Heart left ventricle (tissue), 16 donors: ENCODE measurements at places on chromosomes 4 and X.

DNA sequence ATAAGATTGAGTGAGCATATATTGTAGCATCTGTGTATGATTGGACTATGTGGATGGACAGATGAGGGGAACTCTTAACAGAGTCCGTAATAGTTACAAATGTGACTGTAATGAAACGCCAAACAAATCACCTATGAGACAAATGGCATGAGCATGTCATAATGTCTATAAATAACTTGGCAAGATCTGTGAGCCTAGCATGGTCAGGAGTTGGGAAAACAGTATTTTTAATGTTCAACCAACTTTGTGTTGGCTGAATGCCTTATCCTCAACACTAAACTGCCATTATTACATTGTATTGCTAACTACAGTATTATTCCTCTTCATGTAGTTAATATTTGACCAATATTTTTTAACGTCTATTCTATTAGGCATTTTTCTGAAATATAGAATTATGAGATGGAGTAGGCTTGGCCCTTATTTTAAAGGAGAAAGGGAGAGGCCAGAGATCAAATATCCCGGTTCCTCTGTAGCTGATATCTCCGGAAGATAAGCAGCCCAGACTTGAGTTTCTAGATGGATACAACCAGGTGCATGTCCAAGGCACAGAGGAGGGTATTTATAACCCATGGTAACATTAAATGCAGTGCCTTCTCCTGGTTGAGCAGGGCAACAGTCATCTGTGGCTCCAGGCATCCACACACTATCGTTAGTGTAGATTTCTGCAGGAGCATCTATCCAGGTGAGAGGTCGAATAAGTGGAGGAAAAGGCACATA lies 32.7 kb downstream of the PF4 start:
- no peak for DNase-seq

GRCh38 chr4:95362906-95363558 lies 185.7 kb downstream of the UNC5C start:
- no peak for DNase-seq

DNA sequence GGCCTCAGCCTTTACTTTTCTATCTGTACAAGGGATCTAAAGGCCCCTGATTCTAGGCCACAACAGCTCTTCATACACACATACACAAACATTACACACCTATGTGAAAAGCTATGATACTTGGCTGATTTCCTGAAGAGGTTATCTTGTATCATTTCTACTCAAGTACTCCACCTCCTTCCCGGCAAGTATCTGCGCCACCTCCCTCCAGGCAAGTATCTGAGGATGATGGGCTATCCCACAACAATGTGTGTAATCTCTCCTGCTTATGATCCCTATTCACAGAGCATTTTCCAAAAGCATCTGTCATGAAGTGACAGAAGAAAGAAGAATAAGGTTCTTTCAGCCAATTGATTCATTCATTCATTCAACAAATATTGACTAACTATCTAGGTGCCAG lies 36.8 kb downstream of the AFAP1 start:
- no peak for DNase-seq

DNA sequence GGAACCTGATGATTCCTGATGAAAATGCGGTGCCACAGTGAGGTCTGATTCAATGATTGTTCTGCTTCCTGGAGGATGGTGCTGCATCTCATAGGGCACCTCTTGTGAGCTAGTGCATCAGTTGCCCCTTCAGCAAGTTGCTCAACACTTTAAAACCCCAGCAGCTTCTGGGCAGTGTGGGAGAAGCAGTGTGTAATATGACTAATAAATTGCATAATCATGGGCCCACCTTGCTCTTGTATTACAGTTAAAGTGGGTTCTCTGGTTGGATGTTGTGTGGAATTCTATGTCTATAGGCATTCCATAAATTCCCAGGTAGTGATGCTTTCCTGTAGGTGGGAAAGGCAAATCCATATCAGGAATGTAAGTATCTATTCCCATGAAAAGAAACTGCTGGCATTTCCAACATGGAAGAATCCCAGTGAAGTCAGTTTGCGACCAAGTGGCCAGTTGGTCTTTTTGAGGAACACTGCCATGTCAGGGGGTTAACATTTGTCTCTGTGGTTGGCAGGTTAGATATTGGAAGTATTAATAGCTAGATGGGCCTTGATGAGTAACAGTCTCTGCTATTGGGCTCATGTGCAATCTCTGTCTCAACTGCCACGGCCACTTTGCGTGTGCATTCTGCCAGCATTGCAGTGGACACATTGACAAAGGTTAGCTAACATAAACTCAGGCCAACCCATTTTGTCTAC lies 121.1 kb upstream of the OTUD4 start:
- DNase-seq, result no peak

- DNase-seq, result no peak
Measured at GRCh38 chr4:85726555-85726954, 251.6 kb downstream of the ARHGAP24 start.
